Renal cortical epithelial cell (primary cell): ENCODE measurements at places on chromosomes 4 and X. TPM values are rescaled to one million over a fixed set of nuclear protein-coding genes. Genes with fewer than 3 reads are reported as not detected.

The UGT2B15 gene
- total RNA-seq: 0.10 TPM in 1 of 2 replicates, not detected in the other

The STARD8 gene
- total RNA-seq: 8.2 and 19.7 TPM in 2 replicates

The ARHGAP36 gene
- 0.15 TPM in 1 of 2 replicates, not detected in the other for total RNA-seq

The ZXDB gene
- 6.4 and 12.2 TPM in 2 replicates for total RNA-seq

The PPARGC1A gene
- 2.3 and 62.4 TPM in 2 replicates for total RNA-seq

The ENPP6 gene
- under 0.01 and 0.35 TPM in 2 replicates for total RNA-seq

The EMCN gene
- total RNA-seq: 0.40 and 0.69 TPM in 2 replicates

The SATL1 gene
- total RNA-seq: not detected in 2 replicates
